ENCODE measurements at places on chromosomes 3 and 15.

DNA sequence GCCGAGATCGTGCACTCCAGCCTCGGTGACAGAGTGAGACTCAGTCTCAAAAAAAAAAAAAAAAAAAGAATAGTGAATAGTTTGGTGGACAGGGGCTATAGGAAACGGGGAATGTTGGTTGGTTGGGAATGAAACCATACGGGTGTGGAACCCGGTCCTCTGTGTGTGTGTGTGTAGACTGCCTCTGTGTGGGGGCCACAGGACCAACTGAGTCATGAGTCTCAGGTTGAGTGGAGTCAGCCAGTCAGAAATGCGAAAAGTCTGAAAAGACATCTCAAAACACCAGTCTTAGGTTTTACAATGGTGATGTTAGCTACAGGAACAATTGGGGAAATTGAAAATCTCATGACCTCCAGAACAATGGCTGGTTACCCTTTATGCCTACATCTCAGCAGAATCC, 44.5 kb downstream of the ZDHHC19 start:
- no peak for DNase-seq

DNA sequence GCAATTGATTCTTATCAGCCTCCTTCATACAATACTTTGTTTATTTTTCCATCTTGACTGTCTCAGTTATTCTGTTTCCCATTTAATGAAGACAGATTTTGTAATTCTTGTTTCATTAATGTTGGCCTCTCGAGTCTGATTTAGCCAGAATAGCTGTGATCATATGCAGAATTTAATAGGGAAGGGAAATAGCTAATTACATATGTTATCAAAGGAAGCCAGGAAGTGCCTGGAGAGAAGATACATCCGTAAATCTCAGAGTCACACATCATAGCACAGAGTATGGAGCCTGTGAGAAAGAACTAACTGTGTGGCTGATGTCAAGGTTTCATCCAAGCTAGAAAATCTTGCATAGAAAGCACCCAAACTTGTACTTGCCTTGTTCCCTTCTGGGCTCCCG, 288.9 kb upstream of the SLCO3A1 start:
- no peak for DNase-seq

GRCh38 chr15:74382004-74382816, 14.8 kb upstream of the CYP11A1 start:
- peak; percentile 57 for DNase-seq

- no peak for DNase-seq
These were observed 160.7 kb downstream of the PDE8A start for GRCh38 chr15:85142312-85142711.

- peak; percentile 12 for DNase-seq
These were observed 76.0 kb downstream of the ZNF609 start for GRCh38 chr15:64536244-64536836.

DNA sequence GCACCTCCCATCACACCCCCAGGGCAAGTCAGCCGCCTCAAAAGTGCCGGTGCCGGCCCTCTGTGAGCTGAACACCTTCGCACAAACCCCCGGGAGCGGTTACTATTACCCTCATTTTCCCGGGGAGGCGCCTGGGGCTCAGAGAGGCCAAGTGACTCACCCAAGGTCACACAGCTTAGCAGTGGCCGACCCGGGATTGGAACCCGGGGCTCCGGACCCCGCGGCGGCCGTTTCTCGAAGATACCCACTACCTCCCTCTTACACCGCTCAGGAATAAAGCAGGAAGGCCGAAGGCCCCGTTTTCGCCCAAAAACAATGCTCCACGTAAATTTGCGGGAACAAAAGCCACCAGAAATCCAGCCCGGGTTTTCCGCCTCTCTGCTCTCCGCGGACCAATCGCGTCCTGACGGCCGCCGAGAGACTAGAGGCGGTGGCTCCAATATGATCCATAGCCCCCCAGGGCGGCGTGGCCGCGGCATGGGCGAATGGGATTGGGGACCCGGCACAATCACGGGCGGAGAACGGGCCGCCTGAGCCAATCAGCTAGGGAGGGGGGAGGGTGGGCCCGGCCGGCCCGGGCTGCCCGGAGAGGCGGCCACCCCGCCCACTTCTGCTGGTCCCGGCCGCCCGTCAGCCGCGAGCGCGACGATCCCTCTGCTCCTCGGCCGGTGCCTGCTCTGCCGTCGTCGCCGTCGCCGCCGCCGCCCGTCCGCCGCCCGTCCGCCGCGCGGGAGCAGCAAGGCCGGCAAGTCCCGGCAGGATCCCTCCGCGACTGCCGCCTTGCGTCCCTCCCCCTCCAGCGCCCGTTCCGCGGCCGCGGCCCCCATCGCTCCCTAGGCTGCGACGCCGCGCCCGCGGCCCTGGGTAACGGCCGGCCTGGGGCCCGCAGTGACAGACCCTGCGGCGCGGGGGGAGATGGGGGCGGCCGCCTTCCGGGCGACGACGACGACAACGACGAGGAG, 177.0 kb downstream of the OR4M2 start:
- no peak for DNase-seq
